Germinal center (tissue), 1 donor: ENCODE measurements at places on chromosomes 3 and 15.

- no peak for DNase-seq
Observed at GRCh38 chr3:159913712-159914414, 74.8 kb upstream of the IL12A start.

DNA sequence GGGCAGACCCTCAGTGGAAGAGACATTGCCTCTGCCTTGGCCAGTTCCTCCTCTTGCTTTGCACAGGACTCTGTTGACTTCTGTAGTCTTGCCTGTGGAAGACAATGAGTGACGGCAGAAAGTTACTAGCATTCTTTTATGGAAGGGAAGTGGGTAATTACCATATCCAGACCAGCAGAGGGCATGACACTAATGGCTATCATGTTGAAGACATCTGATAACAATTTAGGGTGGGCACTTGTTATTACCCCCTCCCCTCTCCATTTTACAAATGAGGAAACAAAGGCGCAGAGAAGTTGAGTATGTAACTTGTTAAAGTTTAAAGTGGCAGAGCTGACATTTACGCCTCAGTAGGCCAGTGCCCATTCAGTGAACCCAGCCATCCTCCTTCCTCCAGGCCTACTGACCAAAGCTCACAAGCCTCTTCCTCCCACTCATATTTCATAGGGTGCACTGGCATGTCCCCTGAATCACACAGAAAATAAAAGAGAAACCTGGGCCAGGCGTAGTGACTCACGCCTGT lies 48.2 kb upstream of the FMN1 start:
- peak; percentile 15 for DNase-seq

- no peak for DNase-seq
Observed at GRCh38 chr3:174462916-174463315, 396.2 kb upstream of the NAALADL2 start.

DNA sequence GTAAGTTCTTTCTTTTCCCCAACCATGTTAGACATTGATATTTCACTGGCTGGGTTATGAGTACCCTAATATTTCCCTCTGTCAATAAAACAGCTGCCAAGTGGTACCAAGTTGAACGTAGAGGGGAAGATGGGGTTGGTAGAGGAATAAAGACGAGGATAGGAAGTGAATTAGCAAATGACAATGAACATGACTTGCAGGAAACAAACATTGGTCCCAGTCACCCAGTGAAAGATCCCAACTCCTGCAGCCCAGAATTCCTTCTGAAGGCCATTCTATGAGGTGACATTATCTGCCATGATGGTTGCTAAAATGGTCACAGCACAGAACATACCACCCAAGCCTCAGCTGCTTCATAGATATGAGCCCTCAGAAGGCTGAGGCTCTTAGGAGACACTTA lies 159.0 kb upstream of the CTNNB1 start:
- DNase-seq = no peak

DNA sequence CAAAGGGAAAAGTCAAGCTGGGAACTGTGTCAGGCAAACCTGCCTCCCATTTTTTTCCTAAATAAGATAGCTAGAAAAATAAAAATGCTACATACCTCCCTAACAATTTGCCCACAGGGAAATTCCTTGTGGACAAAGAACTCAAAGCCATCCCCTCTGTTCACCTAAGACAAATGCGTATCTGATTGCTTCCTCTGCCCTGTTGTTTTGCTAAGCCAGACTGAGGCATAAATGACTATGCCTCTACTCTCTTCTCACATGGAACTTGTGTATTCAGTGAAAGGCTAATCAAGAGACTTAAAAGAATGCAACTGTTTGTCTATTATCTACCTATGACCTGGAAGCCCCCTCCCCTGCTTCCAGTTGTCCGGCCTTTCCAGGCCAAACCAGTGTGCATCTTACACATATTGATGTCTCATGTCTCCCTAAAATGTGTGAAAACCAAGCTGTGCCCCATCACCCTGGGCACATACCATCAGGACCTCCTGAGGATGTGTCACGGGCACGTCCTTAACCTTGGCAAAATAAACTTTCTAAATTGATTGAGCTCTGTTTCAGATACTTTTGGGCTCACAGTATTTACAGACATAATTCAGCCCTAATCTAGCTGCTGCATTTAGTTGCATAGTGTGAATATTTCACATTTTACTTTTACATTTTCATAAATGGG lies 15.8 kb downstream of the CHD2 start:
- DNase-seq = no peak

GRCh38 chr15:39692356-39693327 lies 90.0 kb downstream of the FSIP1 start:
- no peak for DNase-seq

GRCh38 chr15:27776501-27776900 lies 322.6 kb downstream of the OCA2 start:
- no peak for DNase-seq

- DNase-seq = no peak
Observed at GRCh38 chr3:79018265-79018664, 749.5 kb downstream of the ROBO1 start.

GRCh38 chr3:169118666-169119370 lies 544.7 kb downstream of the MECOM start:
- DNase-seq = no peak

DNA sequence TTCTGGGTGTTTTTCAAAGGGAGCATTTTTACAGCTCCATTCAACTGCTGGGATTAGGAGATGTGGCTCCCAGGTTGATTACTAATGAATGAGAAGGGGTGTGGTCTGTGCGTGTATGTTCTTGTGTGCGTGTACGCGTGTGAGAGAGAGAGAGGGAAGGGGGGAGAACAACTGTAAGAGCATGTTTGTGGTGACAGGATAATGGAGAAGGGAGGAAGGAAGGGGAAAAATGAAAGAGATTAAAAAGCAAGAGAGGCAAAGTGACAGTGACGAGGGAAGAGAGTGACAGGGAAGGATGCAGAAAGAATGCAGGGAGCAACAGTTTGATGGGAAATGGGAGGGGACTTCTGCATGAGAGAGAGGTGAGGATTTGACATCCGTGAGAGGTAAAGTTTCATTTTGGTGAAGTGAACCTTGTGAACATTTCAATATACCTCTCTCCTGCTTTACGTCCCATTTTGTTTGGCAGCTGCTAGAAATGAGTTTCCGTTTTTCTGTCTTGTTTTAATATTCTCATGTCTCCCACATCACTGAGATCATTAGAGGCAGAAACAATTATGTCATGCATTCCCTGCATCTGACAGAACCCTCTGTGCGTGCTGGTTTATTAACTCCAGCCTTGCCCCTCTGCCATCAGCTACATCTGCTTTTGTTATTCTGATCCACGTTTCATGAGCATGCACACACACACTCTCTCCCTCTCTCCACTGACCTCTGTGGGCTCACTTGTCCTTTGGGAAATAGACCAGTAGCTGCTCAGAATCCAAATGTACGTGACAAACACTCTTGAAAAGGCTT lies 161.6 kb downstream of the GAP43 start:
- DNase-seq = no peak

- DNase-seq = no peak
Observed at GRCh38 chr15:96521386-96521785, 190.9 kb downstream of the NR2F2 start.

DNA sequence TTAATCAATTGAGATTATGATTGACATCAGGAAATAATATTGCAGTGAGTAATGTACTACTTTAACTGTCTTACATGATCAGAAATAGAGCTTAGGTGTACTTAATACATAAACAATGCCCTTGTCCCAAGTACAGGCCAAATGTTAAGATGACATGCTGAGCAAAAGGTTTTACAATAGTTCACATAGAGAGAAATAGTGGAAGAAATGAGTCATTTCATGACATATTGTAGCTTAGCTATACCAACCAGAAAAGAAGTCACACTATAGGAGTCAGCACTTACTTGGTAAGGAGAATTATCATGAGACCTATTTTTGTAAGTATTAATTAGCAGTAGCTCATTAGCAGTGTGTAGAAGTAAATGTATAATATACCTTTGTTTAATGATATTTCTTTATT lies 96.4 kb upstream of the NANOGP8 start:
- no peak for DNase-seq

DNA sequence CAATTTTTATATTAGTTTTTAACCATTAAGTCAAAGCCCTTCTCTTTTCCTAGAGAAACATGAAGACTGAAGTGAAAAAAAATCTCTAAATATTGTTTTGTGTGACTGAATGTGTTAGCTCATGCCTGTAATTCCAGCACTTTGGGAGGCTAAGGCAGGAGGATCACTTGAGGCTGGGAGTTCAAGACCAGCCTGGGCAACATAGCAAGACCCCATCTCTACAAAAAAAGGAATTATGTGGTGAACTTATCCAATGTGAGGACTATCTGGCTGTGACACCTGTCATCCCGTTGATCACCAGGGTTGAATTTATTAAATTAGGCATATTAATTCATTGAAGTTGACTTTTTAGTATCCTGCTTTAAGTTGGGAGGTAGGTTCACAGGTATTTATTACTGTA lies 13.0 kb downstream of the SMC4 start:
- no peak for DNase-seq

- DNase-seq = no peak
Observed at GRCh38 chr15:38593524-38593923, 28.9 kb upstream of the RASGRP1 start.

GRCh38 chr15:68620721-68621527 lies 42.1 kb downstream of the CORO2B start:
- no peak for DNase-seq

DNA sequence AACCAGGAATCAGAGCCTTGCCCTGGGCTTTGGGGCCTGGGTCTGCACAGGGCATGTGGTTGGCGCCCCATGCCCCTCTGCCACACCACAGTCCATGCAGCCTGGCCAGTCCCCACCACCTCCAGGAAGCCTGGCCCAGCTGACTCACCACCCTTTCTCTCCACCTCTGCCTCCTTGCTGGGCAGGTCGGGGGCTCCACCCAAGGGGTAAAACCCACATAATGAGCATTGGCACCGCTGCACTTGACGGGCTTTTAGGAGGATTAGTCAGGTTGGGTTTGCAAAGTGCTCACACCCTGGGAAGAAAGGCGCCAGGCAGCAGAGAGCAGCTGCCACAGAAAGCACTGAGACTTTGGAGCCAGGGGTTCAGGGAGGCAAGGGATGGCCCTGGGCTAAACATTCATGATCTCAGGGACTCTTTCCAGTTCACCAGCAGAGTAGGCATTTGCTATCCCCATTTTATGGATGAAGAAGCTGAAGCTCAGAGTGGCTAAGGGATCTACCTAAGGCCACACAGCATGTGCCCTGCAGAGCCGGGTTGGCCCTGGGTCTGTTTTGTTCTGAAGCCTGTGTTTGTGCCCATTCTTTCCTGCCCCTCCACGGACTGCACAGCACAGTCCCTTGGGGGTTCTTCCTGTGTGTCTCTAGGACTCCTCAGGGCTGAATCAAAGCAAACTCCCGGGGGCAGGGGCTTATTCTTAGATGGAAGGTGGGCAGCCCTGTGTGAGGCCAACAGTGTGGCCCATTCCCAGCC lies 113.4 kb downstream of the ETFA start:
- no peak for DNase-seq

DNA sequence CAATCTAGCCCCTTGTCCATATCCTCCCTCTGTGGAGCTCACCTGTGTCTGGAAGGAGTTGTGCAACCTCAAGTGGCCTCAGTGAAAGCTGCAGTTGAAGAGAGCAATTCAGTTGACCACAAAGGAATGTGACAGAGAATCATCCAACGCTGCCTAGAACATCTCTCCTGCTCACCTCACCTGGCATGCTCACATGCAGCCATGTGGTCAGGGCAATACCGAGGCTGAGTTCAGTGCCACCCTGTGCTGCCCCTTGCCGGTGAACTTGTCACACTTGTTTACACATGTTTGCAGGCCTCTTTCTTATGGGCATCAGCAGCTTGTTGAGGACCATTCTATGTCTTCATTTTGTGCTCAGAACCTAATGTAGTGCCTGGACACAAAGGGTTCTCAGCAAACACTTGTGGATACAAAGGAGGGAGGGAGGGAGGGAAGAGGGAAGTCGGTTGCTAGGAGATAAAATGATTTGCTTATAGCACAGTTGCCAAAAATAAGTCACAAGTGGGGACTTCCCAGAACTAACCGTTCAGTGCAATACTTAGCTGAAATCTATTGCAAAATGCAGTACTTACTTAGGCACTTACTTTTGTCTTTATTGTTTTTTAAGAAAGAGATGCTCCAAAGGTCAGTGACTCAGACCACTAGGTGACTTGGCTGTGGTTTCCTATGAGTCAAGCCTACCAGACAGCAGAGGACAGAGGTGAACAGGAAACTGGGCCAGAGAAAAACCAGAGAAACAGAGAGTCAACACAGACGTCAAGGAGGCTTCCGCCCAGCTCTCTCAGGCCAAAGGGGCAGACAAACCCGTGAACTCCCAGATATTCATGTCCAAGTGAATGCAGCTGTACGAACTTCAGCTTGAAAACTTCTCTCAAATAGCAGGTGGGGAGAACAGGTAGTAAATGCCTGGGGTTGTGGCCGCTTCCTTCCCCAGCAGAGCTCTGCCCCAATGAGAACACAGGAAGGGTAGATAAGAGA lies 227.8 kb upstream of the CTNNB1 start:
- peak; percentile 43 for DNase-seq

DNA sequence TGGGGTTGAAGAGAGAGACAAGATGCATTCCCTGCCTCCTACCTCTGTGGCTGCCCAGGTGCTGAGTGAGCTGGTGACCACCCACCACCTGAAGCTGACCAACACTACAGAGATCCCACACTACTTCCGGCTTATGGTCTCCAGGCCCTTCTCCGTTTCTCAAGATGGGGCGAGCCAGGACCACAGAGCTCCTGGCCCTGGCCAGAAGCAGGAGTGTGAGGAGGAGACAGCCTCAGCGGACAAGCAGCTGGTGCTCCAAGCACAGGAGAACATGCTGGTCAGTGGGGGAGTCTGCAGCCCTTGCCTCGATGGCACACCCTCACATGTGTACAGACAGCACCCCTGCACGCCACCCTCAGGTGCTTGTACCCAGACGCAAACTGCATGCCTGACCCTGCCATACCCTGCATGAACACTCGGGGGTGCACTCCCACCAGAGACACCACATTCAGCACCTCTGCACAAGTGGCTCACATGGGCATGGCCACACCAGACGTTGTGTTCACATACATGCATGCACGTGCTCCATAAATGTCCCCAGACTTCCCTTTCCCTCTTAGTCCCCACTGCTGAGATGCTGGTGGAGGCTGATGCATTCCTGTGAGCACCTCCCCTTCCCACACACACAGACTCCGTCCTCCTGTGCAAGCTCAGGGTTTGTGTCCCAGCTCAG lies 19.0 kb downstream of the ACAA1 start:
- peak; percentile 79 for DNase-seq

DNA sequence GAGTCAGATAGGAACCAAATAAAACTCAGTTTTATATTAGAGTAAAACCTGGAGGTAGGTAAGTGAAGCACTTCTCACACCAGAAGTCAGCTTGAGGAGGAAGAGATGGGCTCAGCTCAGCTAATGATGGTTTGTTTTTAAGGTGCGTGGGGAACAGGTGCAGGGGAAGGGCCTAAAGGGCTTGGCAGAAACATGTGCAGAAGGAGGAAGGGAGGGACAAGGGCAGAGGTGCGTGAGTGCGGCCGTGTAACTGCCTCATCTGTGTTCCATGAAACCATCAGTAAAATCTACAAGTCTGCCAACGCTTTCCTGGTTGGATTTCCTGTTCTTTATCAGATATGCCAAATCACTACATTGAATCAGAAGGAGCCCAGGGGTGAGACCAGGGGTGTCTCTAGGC lies 19.9 kb downstream of the FYCO1 start:
- no peak for DNase-seq

GRCh38 chr3:17752436-17752835 lies 10.0 kb upstream of the TBC1D5 start:
- DNase-seq = no peak
